Caki2 (cell line): ENCODE measurements at places on chromosomes 6 and 20. TPM values are rescaled to one million over a fixed set of nuclear protein-coding genes. Genes with fewer than 3 reads are reported as not detected.

GRCh38 chr6:18400831-18401446 lies 13.8 kb downstream of the RNF144B start:
- no peak for DNase-seq

DNA sequence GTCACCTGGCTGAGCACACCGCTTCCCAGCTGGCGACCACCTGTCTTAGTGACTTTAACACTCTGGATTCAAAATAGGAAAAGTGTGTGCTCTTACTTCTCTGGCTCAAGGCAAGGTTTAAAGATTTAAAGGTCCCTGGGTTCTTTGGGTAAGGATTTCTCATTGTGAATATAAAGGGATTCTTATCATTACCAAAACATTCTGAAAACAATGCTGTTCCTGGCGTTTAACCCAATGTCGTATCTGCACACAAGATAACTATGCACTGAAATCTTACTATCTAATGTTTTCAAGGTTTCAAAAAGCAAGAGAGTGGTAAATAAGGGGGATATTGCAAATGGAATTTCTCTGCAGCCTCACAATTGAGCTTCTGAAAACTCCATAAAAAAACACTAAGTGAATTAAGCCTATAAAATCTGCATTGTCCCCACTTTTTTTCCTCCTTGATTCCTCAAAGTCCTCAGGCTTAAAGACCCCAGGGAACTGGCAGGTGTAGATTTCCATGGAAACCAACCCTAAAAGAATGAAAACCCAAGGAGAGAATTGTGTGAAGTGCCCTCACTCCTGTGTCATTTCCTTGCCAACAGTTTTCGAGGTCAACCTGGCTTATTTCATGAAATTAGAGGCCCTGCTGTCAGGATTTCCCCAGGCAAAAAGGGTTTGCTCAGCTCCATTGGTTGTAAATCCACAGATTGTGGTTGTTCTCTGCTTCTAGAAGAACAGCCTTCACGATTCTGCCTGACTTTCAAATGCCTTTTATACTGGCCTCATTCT lies 44.0 kb downstream of the BMP2 start:
- no peak for DNase-seq

DNA sequence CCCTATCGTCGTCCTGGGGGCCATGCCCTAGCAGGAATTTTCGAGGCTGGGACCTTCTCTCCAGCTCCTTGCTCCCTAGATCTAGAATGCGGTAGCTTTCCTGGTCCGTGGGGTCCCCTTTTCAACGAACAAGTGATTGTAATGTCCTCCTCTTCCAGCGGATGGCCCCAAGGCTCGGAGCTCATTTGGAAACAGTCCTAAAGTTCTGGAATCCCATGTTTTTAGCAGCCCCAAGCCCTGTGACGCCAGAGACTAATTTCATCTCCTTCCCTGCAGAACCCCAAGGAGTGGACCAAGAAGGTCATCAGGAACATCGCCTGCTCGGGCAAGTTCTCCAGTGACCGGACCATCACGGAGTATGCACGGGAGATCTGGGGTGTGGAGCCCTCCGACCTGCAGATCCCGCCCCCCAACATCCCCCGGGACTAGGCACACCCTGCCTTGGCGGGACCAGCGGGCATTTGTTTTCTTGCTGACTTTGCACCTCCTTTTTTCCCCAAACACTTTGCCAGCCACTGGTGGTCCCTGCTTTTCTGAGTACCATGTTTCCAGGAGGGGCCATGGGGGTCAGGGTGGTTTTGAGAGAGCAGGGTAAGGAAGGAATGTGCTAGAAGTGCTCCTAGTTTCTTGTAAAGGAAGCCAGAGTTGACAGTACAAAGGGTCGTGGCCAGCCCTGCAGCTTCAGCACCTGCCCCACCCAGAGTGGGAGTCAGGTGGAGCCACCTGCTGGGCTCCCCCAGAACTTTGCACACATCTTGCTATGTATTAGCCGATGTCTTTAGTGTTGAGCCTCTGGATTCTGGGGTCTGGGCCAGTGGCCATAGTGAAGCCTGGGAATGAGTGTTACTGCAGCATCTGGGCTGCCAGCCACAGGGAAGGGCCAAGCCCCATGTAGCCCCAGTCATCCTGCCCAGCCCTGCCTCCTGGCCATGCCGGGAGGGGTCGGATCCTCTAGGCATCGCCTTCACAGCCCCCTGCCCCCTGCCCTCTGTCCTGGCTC lies 48.5 kb downstream of the PYGB start:
- no peak for DNase-seq

DNA sequence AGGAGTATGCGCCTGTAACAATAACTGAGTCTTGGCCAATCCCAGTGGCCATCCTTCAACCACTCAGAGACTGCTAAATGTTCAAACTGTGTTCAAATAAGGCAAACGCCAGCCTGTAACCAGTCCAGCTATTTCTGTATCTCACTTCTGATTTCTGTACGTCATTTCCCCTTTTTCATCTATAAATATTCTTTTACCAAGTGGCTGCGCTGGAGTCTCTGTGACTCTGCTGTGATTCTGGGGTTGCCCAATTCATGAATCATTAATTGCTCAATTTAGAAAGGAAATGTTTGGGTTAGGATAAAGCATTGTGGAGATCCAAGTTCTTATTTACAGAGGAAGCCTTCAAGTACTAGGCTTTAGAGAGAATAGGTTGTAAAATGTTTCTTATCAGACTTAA lies 89.8 kb upstream of the UST start:
- DNase-seq = no peak

- no peak for DNase-seq
Observed at GRCh38 chr6:86706449-86706848, 230.9 kb upstream of the HTR1E start.

GRCh38 chr20:19807946-19808330 lies 49.9 kb downstream of the RIN2 start:
- DNase-seq = no peak

- no peak for DNase-seq
Observed at GRCh38 chr6:159212028-159212427, 42.8 kb downstream of the FNDC1 start.

GRCh38 chr6:97174471-97174870 lies 108.5 kb downstream of the MMS22L start:
- no peak for DNase-seq

- no peak for DNase-seq
Observed at GRCh38 chr20:62990306-62990825, 16.4 kb downstream of the BHLHE23 start.

DNA sequence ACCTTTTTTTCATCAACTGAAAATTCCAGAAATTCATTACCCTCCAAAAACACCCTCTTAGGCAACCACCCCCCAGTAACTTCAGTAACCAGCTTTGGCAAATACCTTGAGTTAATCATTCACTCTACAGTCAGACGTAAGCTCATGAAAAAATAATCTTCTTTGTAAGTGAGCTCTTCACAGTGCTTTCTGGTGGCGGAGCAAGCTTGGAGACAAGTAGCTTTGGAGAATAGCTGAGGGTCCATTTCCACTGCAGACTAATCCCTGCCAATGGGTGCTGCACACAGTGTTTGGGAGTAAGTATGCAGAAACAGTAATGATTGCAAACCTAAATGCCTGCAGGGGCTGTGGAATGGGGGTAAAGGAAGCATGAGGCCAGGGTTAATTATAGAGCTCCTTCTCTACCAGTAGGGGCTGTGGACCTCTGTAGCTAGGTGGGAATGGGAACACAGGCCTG lies 56.8 kb upstream of the HINT3 start:
- peak; percentile 74 for DNase-seq

- no peak for DNase-seq
Observed at GRCh38 chr20:56440346-56441007, 27.9 kb upstream of the RTF2 start.

DNA sequence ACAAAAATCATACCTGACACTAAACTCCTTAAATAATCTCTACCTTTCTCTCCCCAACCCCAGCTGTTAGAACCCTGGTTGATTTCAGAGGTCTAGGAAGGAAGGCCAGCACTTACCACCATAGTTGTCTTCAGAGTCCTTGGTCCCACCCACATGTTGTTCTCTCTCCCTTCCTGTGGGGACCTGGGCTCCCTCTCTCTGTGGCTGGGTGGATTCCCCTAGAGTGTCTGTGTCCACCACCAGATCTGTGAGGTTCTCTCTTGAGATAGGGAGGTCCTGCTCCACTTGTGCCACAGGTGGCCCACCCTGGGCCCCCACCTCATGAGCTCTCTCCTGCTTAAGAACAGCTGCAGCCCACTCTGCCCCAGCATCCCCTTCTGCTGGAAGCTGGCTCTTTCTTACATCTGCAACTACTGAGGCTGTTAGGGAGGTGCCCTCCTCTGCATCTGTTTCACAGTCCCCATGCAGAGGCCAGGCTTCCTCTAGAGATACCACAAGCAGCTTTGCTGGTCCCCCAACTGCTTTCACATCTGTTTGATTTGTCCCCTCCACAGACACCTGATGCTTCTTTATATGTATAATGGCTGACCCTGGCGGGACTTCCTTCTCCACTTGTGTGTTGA lies 5.2 kb downstream of the MDC1 start:
- DNase-seq = no peak

Gene BCAS4
- total RNA-seq = 84.7 and 97.7 TPM in 2 replicates

Gene CARMIL1
- total RNA-seq = 16.0 and 36.9 TPM in 2 replicates

Gene ZC2HC1B
- not detected in 2 replicates for total RNA-seq

Gene MAS1
- not detected in 2 replicates for total RNA-seq

Gene SLC26A8
- not detected in 2 replicates for total RNA-seq

Gene POM121L2
- total RNA-seq = not detected in 2 replicates

Gene OGFRL1
- 8.8 and 12.1 TPM in 2 replicates for total RNA-seq
